ENCODE measurements at places on chromosomes 13 and 19. TPM values are rescaled to one million over a fixed set of nuclear protein-coding genes. Genes with fewer than 3 reads are reported as not detected.

ZNF534 gene
- total RNA-seq: 9.4 TPM

ZNF606 gene
- total RNA-seq: 65.1 TPM

NLRP7 gene
- total RNA-seq: not detected

TDRD12 gene
- 0.63 TPM for total RNA-seq

ZNF99 gene
- total RNA-seq: 1.6 TPM

ADGRE3 gene
- not detected for total RNA-seq

Data from parietal lobe (tissue), 2 donors.